ENCODE measurements at places on chromosomes 2 and 18.

DNA sequence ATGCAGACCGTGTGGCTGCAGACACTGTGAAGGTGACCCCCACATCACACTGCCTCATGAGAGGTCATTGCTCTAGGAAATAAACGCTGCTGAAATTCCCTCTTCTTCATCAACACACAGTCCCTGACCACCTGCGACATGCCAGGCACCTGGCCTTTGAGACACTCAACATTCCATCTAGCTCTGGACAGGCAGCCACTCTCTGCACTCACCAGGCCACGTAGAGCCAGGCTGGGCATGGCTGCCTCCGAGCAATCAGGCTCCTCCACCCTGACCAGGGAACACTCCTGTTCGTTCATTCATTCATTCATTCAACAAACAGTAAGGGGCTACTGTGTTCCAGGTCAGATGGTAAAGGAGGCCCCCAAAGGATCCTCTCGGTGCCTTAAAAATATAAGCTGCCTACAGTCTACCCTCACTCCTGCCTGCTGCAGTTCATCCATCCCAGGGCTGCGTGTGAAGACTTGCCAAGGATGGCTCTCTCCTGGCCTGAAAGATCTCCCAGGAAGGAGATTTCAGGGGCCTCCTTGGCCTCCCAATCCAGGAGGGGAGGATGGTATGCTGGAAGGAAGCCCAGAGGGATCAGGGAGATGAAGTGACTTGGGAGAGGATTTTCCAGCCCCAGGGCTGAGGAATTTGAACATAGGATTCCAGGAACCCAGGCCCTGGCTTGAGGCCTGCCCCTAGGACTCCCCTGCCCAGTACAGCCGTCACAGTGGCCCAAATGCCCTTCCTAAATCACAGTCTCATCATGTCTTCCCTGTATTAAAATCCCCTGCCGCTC lies 66.7 kb downstream of the TNS1 start:
- no peak for DNase-seq

DNA sequence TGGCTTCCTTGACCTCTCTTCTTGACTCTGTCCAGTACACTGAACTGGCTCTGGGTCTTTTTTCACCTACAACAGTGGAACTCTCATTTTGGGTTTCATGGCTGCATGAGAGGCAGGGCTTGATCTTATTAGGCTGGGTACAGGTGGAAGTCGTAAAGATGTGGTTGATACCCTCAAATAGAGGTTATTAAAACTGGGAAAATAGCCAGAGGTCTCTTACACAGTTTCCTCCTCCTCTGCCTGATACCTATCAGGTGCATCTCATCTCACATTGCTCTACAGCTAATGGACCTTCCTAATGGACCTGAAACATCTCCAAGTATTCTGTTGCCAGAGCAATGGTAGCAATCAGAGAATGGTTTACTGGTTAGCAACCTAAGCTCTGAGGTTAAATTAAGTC lies 231.8 kb downstream of the ETAA1 start:
- DNase-seq: no peak

DNA sequence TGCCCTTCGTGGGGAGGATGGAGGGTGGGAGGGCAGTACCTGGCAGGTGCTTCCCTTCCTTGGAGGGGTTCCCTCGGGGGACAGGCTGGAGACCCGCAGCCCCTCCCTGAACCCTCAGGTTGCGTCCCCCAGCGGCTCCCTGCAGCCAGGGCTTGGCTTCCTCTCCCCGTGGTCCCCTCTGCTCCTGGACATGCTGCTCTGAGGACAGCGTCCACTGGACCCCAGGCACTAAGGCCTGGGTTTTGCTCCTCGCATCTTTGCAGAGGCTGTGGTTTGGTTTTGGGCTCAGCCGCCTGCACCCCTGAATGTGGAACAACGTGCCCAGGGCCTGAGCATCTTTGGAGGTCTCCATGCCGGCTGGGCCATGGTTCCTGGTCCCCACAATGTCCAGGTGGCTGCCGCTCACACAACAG lies 133.5 kb downstream of the PTGR3 start:
- no peak for DNase-seq

DNA sequence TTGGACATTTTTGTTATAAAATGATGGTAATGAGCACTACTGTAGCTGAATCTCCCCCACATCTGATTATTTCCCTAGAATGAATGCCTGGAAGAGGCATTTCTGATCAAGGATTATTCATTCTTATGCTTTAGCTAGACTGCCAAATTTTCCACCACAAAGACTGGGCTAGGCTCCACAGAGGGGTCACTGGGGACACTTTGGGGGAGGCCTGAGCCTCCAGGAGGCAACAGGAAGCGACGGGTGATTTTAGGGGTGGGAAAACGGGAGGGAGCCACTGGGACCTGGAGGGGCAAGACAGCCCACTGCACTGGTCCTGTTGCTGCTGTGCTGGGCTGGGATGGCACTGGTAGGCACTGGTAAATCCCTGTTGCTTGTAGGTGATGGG lies 2.4 kb upstream of the ASB1 start:
- DNase-seq: no peak

DNA sequence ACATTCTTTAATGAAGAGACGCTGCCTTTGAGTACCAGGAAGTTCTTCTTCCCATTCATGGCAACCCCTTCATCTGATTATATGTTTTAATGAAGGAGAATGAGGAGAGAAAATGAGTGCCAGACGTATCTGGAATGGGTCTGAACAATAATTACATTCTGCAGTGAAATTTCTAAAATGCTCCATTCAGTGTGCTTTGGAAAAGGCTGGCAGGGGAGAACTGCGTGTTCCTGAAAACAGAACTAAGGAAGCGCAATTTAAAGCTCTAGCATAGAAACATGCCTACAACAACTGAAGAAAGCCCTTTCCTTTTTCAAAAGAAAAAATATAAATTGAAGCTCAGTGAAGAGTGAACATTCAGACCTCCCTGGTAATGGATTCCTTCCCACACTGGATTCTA lies 58.8 kb downstream of the BOD1L2 start:
- no peak for DNase-seq

GRCh38 chr18:63253428-63254372 lies 65.9 kb downstream of the BCL2 start:
- DNase-seq: no peak

GRCh38 chr2:218329826-218330593 lies 26.6 kb upstream of the CATIP start:
- DNase-seq: no peak

DNA sequence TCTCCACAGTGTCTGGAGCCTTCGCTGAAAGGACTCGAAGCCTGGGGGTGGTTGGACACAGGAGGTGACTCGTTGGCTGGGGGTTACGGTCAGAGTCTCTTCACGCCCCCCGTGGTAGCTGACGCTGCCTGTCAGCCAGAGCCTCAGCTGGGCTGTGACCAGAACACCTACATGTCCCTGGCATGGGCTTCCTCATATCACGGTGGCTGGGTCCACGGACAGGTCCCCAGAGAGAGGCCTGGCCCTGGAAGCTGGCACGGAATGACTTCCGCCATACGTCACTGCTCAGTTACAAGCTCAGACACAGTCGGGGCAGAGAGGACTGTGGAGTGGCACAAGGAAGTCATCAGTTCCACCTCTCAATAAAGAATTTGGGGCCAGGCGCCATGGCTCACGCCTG lies 28.5 kb downstream of the ITGB1BP1 start:
- DNase-seq: no peak

GRCh38 chr2:796141-796985 lies 119.2 kb upstream of the TMEM18 start:
- no peak for DNase-seq

- no peak for DNase-seq
These were observed 250.4 kb upstream of the SIX2 start for GRCh38 chr2:45259547-45260160.

- no peak for DNase-seq
These were observed 130.4 kb upstream of the ZFP36L2 start for GRCh38 chr2:43356774-43357173.

All from stimulated activated CD4-positive, alpha-beta T cell treated with anti-CD3 and anti-CD28 coated beads, TNF-alpha, amount 100 ng/mL, for 4 hours (primary cell).